NCI-H2171 treated with DMSO at 0.1 percent for 48 hours (cell line): ENCODE measurements at places on chromosomes 1 and 21.

DNA sequence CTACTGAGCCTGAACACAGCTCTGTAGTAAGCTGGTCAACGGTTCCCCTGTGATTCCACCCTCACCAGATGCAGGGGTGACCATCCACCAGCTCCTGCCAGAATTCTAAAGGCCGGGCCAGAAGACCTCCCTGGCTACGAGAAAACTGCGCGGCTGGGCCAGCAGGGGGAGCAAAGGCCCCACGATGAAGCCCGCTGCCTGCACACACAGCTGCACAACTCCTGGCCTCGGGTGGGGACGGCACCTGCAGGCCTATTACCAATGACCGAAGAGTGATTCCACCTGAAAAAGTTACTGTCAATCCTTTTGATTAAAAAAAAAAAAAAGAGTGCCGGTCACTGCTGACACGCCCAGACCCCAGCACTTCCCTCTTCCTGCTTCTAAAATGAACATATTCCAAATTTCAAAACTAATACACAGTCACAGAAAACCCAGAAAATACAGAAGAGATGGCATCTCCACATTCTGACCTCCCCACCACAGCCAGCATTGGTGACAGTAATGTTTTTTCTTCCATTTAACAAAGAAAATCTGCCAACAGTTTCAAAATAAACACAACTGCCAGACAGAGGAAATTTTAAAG is 49.8 kb upstream of the RIPK4 start:
- peak; percentile 17 for DNase-seq

DNA sequence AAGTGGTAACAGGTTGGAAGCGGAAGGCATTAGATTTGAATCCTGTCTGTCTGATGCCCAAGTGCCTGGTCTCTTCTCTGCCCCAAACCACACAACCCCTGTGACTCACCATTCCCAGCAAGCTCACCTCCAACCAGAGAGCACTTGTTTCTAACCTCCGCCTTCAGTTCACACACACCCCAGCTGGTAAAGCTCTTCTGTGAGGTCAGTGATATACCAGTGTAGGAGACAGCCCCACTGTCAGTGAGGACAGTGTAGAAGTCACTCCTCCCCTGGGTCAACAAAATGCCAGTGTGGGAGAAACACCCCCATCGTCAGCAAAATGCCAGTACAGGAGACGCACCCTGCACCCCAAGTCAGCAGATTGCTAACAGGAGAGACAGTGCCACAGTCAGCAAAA is 2.6 kb downstream of the RIMS3 start:
- peak; percentile 45 for DNase-seq

- DNase-seq = no peak
Measured at GRCh38 chr21:43269440-43269839, 100.6 kb downstream of the CRYAA start.

GRCh38 chr1:179228783-179229213 is 679 bp downstream of the ABL2 start:
- peak; percentile 57 for DNase-seq

- peak; percentile 15 for DNase-seq
Measured at GRCh38 chr1:7265771-7266371, 480.6 kb downstream of the CAMTA1 start.

DNA sequence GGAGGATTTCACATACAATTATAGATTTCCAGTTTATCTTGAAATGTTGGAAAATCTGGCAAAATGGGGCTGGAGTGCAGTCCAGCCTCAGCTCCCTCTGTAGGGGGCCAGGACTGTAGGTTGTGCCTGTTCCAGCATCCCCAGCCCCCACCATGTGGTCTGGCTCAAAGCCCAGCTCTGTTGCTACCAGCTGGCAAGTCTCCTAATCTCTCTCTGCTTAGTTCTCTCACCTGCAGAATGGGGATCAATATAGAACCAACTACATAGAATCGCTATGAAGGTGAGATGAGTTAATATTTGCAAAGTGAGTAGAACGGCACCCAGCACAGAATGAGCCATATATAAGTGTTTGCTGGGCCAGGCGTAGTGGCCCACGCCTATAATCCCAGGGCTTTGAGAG is 50.0 kb upstream of the TARDBP start:
- peak; percentile 86 for DNase-seq

- no peak for DNase-seq
Measured at GRCh38 chr1:25238046-25238445, 5.7 kb upstream of the SYF2 start.

GRCh38 chr1:76198452-76198851 is 123.9 kb downstream of the ST6GALNAC3 start:
- DNase-seq = no peak

- no peak for DNase-seq
Measured at GRCh38 chr1:59978026-59978425, 51.5 kb upstream of the CYP2J2 start.

GRCh38 chr1:7251454-7251800 is 466.2 kb downstream of the CAMTA1 start:
- no peak for DNase-seq

- no peak for DNase-seq
Measured at GRCh38 chr1:210207597-210208450, 24.8 kb upstream of the SERTAD4 start.

DNA sequence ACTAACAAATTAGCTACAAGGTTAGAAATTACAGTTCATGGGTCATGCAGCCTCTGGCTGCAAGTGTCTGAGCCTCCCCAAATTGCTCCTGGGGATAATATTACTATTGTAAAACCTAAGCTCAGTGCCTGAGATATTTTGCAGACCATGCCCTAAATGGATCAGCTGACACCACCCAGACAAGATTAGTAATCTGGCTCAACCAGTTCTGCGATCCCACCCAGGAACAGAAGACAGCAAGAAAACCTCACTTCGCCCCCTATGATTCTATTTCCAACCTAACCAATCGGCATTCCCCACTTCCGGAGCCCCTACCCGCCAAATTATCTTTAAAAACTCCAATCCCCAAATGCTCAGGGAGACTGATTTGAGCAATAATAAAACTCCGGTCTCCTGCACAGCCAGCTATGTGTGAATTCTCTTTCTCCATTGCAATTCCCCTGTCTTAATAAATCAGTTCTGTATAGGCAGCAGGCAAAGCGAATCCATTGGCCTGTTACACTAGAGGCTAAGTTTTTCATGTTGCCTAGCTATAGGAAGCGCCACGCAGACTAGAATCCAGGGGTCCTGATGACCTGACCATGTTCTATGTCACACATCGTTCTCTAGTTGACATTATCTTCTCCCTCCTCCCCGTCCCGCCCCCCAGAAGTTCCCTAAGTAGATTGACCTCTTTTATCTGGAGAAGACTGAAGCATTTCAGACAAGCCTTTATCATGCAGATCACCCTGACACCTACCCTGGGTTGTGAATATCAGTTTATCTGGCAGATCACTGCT is 22.4 kb upstream of the ZFYVE9 start:
- no peak for DNase-seq

DNA sequence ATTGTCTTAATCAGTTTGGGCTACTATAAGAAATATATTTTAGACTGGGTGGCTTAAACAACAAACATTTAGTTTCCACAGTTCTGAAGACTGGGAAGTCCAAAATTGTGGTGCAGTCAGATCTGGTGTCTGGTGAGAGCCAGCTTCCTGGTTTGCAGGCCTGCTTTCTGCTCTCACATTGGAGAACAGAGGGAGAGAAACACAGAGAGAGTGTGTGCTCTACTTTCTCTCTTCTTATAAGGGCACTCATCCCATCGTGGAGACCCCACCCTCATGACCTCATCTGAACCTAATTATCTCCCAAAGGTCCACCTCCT is 4.1 kb downstream of the LEPR start:
- DNase-seq = no peak

DNA sequence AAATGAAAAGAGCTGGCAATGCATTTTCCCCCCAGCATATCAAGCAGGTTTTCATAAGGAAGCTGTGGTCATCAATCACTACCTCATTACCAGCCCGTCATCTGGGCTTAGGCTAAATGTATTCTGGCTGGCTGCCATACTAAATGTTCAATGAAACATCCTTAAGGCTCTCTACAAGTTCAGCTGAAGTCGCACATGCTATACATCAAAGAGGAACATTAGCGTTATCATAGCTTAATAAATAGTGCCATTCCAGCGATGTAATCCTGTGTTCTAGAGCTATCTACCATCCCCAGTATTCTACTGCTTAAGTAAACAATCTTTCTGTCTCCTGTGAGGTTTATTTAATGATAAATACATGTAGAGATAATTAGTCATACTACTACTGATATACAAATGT is 288.8 kb downstream of the DPYD start:
- DNase-seq = peak; percentile 42

- no peak for DNase-seq
Measured at GRCh38 chr1:66938613-66939012, 13.8 kb downstream of the MIER1 start.

- no peak for DNase-seq
Measured at GRCh38 chr1:164561472-164561871, 2.5 kb downstream of the PBX1 start.

DNA sequence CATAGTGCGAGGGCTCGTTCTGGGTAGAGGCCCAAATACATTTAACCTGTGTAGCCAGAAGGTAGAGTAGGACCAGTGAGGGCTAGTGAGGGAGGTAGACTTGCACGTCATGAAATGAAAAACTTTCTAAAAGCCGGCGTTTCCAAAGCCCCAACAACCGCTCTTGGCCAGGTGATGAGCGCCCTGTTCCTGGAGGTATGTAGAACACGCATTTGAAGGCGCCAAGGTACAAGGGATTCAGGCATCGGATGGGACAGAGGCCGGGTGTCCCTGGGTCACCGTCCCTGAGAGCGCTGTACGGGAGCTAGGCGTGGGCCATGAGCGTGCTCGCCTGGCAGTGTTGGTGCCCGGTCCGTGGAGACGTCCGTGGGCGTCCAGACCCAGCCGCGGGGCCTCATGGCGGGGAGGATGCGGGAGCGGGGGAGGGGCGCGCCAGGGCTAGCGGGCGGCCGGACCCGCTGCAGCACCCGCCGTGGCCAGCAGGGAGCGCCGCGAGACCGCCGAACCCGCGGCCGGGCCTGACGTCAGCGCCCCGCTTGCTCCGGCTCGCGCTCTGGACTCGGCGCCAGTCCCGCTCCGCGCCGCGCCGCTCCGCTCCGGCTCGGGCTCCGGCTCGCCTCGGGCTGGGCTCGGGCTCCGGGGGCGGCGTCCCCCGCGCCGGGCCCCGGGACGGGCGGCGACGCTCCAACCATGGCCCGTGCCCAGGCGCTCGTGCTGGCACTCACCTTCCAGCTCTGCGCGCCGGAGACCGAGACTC is at the start of gene PTPRU:
Gene PTPRU, plus strand, starts transcription at position 568 of the 757 bp plus-strand sequence. Its CDS starts 123 bp downstream, at position 691.
- peak; percentile 64 for DNase-seq

DNA sequence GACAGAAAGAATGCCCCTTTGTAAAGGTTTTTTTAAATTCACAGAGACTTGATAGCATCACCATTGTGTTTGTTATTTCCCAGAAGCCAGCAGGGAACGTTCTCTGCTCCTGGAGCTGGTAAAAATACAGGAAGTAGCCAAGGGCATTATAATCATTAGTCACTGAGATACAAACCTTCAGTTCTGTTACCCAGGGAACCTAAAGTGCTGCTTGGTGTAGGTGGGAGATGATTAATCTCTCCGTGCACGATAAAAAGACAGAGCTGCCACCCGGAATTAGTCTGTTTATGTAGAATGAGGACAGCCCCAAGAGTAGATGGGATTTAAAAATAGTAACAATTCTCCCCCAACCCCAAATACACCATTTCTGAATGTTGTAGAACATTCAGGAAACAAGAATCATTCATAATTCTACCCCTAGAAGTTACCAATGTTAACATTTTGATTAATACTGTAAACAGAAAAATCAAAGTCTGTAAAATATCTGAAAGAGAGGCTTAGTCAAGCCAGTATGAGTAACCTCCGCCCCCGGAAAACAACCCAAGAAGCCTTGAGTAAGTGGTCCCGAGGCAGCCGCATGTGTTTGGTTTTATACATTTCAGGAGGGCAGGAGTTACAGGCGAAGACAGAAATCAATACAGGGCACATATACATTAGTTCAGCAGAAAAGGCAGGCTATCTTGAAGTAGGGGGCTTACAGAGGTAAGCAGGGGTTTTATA is 45.3 kb upstream of the CTBS start:
- no peak for DNase-seq

- peak; percentile 60 for DNase-seq
Measured at GRCh38 chr21:33121715-33122475, 52.0 kb downstream of the OLIG1 start.

GRCh38 chr1:59692591-59692990 is 122.2 kb upstream of the HOOK1 start:
- DNase-seq = peak; percentile 90

- DNase-seq = no peak
Measured at GRCh38 chr1:89363196-89363595, 663 bp upstream of the GBP6 start.

DNA sequence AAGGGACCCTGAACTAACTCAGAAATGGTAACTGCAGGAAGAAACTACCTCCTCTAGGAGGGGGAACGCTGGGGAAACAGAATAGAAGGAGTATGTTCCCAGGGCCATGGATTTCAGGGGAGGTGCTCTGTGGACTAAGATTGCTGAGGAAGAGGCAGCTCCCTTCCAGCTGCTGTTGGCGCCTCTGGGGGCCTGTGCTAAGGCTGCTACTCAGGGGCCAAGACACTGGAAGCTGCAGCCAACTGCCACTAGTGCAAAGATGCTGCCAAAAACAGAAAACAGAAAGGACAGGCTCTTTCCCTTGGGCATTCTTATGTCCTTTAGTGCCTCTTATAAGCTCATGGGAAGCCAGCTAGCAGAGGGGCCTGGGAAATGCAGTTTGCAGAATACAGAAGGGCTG is 58.0 kb upstream of the SGIP1 start:
- DNase-seq = no peak

DNA sequence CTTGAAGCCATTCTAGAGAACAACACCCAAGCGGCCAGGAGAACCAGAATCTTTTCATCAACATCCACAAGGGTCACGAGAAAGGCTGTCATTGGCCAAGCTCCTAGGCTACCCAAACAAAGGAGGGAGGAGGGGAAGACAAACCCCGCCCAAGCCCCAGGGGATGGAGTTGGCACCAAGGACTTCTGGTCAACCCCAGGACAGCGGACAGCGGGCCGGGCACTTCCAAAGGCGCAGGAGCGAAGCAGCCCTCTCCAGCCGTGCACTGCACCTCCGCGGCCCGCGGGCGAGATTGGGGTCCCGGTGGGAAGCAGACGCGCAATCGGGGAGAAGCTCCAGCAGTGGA is at the start of gene CLIC6:
Gene CLIC6, plus strand, starts transcription at position 192 of the 346 bp plus-strand sequence. CDS start 395 bp downstream, outside the sequence.
- no peak for DNase-seq

DNA sequence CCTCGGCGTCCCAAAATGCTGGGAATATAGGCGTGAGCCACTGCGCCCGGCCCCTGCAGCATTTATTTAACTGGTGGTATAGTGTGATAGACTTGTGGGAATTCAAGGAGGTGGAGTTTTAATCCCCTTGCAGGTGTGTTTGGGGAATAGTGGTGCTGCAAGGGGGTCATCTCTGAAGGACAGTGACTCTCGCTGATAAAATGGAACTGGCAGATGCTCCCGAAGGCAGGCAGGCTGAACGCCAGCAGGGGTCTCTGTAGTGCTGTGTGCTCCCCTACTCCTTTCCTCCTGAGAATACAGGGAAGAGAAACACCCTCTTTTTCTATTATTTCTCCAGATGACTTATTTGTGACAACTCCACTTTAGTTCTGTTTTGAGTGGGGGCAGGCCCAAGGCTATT is 4.0 kb downstream of the OSCP1 start:
- DNase-seq = peak; percentile 76

- no peak for DNase-seq
Measured at GRCh38 chr1:17635276-17635675, 95.8 kb downstream of the ARHGEF10L start.

- no peak for DNase-seq
Measured at GRCh38 chr1:54272134-54272533, 72.2 kb downstream of the MRPL37 start.

- peak; percentile 82 for DNase-seq
Measured at GRCh38 chr1:74426208-74426937, 86.0 kb downstream of the LRRC53 start.
